ENCODE measurements at places on chromosomes 4 and X.

- no peak for DNase-seq
Observed at GRCh38 chr4:116453127-116453526, 632.2 kb downstream of the TRAM1L1 start.

- no peak for DNase-seq
Observed at GRCh38 chr4:518569-519083, 19.6 kb downstream of the PIGG start.

DNA sequence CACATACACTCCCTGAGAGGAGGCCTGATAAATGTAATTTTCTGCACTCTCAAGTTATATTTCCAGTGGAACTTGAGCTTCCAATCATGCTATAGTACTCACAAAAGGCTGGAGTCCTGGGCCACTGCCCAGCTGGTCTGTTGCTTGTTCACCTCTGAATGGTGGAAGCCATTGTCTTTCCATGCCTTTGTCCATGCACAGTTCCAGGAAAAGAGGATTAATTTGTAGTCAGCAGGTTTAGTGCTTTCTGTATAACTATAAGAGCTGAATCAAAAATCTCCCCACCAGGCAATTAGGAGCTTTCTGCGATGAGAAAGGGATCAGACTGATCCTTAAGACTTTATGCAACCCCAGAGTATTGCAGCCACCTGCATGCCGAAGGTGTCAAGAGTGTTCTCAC is 195.4 kb upstream of the PGRMC2 start:
- no peak for DNase-seq

DNA sequence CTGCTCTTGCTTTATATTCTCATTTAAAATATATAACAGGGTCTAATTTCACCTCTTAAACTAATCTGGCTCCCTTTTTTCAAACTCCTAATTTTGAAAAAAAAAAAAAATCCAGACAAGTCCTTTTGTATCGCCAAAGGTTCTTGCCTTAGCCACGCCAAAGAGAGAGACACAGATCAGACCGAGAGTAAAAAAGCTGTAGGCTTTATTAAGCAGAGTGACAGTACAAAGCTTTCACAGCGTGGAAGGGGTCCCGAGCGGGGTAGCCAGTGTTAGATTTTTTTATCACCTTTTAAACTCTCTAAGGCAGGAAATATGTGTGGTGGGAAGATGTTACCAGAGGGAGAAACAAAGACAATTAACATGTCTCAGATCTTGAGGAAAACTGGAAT is 54.1 kb downstream of the PAGE2 start:
- no peak for DNase-seq

GRCh38 chr4:182978152-182978827 is 61.1 kb upstream of the DCTD start:
- no peak for DNase-seq

- no peak for DNase-seq
Observed at GRCh38 chrX:1593286-1594271, 2.2 kb downstream of the AKAP17A start.

- DNase-seq, result peak; percentile 70
Observed at GRCh38 chrX:154534526-154535322, 11.9 kb downstream of the G6PD start.

- DNase-seq, result no peak
Observed at GRCh38 chrX:66028936-66029335, 10.9 kb downstream of the VSIG4 start.

GRCh38 chr4:108590776-108591175 is 29.6 kb upstream of the RPL34 start:
- no peak for DNase-seq

DNA sequence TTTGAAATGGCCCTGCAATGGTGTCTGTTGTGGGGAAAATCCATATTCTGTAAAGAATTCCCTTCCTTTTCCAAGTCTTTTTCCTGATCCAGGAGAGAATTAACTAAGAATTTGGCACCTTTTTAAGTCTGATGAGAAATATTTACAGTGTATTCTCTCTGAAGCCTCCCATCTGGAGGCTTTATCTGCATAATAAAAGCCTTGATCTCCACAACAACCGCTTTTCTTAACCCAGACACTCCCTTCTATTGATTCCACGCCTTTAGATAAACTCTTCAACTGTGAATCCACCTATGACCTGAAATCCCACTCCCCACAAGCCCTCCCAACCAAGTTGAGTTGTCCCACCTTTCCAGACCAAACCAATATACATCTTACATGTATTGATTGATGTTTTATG is 43.1 kb upstream of the TMPRSS11E start:
- no peak for DNase-seq

- DNase-seq, result no peak
Observed at GRCh38 chrX:119919835-119920585, 23.5 kb downstream of the NKAP start.

GRCh38 chr4:20773144-20773997 is 73.1 kb downstream of the PACRGL start:
- peak; percentile 13 for DNase-seq

GRCh38 chrX:111114806-111115205 is 18.8 kb downstream of the PAK3 start:
- DNase-seq, result no peak

DNA sequence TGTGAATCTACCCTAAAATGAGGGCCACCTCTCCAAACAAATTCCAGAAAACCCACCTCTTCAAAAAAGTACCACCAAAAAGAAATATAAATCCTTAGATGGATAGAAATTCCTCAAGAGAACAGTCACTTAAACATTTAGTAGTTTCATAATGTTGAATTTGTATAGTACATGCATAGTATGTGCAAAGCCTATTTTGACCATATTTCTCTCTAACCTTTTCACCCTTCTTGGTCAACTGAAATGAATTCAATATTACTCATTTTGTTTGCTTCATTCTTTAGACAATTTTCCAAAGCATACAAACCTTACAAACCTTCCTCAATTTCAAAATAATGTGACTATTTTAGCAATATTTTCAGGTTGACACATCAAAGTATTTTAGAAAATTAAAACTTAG is 4.1 kb downstream of the RHOXF1 start:
- no peak for DNase-seq

- DNase-seq, result no peak
Observed at GRCh38 chr4:171639540-171639939, 173.7 kb upstream of the GALNTL6 start.

DNA sequence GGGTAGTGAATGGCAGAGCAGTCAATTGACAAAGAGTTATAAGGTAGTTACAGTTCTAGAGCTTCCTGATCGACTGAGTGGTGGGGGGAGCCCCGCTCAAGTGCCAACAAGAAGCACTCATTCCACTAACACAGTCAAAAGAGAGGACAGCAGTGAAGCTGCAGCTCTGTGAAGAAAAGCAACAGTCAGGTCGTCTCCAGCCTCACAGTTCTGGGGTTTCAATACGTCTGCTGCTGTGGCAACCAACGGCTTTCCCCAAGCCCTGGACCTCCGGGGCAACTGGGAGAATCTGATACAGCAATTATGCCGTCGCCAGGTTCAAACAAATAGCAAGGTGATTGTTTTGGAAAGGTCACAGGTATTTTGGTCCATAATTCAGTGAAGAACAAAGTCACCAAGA is 30.8 kb downstream of the GPM6B start:
- DNase-seq, result no peak

DNA sequence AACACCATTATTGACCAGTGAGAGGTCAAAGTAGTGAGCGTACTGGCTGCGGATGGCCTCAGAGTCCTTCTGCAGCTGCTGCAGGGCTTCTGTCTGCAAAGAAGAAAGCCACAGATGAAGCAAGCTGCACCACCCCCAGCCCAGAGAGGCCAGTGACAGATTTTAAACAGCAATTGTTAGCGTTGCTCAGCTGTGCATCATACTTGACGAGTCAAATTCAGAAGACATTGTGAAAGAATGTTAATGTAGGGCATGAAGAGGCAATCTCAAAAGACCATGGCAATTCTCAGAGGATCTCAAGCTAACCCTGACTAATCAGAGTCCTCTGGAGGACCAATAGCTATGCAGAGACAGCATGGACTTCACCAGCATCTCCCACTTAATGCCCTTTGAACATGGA is 16.6 kb downstream of the DKC1 start:
- DNase-seq, result no peak

DNA sequence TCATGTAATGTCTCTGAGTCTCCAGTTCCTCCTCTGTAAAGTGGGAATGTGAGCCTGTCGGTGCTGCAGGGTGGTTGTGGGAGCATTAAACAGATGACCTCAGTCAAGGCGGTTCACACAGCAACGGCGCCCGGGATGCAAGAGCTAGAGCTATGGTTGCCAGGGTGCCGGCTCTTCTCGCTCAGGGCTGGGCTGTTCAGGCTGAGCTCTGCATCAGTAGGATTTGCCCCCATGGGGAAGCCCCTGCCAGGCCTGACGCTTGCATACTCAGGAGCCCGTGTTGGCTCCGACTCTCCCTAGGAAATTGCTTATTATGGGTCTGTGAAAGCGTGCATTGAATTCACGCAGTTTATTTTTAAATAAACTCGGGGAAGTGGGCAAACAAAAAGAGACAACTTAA is 67.3 kb downstream of the PSAPL1 start:
- DNase-seq, result no peak

GRCh38 chrX:14027511-14028019 is 2.1 kb downstream of the GEMIN8 start:
- no peak for DNase-seq

DNA sequence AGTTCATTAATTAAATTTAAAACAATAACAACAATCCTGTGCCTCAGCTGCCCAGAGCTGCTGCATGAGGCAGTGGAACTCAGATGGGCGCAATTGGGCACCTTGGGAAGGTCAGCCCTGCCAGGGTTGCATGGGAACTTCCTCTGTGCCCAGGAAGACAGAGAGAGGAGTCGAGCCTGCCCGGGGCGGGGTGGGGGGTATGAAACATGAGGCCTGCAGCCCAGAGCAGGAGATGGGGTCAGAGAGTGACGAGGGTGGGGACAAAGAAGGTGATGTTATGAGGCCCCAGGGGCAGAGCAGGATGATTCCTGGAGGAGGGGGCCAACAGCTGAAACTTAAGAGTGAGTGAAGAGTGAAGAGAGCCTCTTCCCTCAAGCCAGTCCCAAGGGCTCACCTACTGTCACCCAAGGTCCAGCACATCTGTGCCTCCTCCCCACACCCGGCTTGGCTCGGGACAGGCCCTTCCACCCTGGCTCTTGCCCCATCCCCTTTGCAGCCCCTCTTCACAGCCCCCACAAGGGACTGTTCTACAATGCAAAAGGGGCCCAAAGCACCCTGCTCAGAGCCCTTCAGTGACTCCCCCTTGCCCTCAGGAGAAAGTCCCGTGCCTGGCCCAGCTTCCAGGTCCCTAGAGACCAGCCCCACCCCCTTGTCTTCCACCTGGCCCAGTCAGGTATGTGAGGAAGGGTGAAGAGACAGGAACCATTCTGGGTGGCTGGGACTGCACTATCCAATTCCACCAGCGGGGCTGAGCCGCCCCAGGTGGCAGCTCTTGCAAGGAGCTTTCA is 31.4 kb downstream of the HMX1 start:
- DNase-seq, result no peak

- DNase-seq, result no peak
Observed at GRCh38 chr4:155787113-155787710, 28.4 kb downstream of the GUCY1B1 start.

GRCh38 chrX:78168065-78168464 is 28.6 kb upstream of the TAF9B start:
- DNase-seq, result no peak

DNA sequence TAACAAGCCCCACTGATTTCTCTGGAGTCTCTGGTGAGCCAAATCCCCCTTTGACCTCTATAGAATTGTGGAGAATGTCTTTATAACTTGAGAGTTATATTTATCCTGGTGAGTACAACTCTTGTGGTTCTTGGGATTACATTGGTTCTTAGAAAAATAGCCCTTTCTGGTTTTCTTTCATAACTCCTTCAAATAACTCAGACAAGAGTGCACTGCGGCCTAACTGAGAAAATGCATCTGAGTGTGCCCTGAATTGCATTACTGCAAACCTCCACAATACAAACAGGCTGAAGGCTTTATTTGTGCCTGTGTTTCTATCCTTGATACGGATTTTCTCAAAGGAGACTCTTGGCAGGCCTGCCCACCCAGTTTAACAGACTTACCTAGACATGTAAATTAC is 2.7 kb downstream of the BEX3 start:
- DNase-seq, result no peak

DNA sequence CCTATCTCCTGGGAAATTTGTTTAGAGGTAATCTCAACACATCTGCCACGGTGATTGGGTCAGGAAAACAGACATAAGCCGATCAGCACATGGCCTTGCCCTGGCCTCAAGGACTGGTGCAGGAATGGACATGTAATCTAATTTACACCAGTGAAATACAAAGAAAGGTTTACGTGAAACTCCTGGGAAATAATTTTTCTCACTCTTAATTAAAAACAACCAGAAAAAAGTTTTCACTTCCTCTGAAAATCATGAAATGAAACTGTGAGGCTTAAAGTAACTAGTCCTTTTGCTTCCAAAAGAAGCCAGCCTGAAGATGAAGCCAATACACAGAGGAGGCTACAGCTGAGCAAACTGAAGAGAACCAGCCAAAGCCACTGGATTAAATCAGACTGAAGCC is 154.1 kb upstream of the FAM241A start:
- no peak for DNase-seq

- DNase-seq, result no peak
Observed at GRCh38 chr4:89482251-89482650, 174.7 kb upstream of the GPRIN3 start.

DNA sequence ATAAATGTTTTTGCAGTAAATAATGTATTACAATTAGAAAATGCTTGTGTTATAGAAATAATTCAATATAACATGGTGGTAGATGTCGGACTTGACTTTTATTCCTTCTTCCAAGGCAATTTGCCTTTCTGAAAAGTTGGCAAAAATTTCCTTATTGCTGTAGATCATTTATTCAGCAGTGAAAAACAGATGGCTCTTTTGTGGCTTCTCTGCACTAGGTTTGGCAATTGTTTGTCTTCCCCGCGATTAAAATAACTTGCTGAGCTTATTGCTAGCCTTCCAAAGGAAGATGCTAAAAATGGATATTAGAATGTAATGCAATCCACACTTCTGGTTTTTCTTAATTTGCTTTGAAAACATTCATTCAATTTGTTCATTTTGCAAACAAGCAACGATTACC is 1977.9 kb upstream of the ADGRL3 start:
- no peak for DNase-seq

- no peak for DNase-seq
Observed at GRCh38 chrX:153361781-153362397, 27.9 kb downstream of the ZNF275 start.
